ENCODE measurements at places on chromosomes 6 and 20. TPM values are rescaled to one million over a fixed set of nuclear protein-coding genes. Genes with fewer than 3 reads are reported as not detected.

The SLC44A4 gene
- total RNA-seq: 5.9 TPM

The PACSIN1 gene
- total RNA-seq: 0.74 TPM

The ZSCAN23 gene
- 0.98 TPM for total RNA-seq

The SOX4 gene
- 11.5 TPM for total RNA-seq

The RPS10 gene
- total RNA-seq: 2,671 TPM

DNA sequence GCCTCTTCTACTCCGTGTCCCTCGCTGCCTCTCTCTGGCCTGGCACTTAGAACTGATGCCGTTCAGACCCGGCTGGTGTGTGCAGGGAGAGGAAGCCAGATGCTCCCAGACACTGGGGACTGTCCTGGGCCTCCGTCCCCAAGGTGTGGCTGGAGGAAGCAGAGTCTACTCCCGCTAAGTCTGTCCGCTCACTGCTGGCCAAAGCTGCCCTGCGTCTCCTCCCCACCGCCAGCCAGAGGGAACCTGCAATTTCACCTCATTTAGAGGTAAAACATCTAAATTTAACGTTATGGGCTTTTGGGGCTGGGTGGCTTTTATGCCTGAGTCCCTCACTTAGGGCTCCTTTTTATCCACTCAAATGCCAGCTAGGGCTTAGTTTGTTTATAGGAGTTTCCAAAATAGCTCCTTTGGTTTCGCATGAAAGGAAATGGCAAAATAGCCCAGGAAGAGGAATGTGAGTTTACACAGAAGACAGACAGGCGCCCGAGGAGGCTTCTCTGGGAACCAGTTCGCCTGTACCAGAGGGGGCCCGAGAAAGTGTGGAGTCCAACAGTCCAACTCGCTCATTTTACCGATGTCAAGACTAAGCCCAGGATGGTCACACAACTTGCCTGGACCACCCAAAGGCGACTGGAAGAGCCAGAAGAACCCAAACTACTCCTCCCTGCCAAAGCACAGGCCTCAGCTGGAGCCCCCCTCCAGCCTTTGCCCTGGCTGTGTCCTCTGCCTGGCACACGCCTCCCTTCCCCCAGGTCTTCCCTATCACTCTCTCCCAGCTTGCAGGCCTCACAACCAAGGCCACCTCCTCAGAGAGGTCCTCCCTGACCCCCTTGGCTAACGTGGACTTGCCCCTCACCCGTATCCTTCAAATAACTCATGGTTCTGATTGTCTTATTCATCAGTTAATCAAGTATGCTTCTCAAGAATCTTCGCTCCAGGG lies 54.5 kb downstream of the RIPOR3 start:
- no peak for DNase-seq

GRCh38 chr20:47789764-47790579 lies 4.7 kb upstream of the SULF2 start:
- DNase-seq: no peak

GRCh38 chr6:2971420-2972218 lies at the start of gene SERPINB6:
Gene SERPINB6 (minus strand): TSS chr6:2971567. CDS start chr6:2959332, 12,235 bp downstream.
- no peak for DNase-seq

GRCh38 chr6:88636871-88637270 lies 326.5 kb downstream of the RNGTT start:
- no peak for DNase-seq

DNA sequence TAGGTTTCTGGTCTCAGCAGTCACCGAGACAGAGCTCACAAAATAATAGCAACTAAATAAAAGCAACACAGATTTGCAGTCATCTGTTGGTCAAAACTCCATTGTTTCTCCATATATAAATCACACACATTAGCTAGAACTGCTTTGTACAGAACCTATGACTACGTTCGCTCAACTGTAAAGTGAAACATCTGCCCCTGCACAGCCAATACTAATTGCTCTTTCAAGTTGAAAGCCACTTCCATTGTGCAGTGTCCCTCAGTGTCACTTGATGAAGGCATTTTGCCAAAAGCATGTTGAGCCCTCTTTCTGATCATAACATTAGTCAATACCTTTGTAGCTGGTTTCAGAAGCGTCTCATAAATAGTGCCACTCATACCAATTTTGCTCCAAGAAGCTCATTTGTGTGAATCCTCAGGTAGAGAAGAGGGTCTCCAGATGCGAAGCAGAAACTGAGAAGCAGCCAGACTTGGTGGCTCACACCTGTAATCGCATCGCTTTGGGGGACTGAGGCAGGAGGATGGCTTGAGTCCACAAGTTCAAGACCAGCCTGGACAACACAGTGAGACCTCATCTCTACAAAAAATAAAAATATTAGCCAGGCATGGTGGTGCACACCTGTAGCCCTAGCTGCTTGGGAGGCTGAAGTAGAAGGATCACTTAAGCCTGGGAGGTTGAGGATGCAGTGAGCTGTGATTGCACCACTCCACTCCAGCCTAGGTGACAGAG lies 68.9 kb downstream of the PERP start:
- no peak for DNase-seq

DNA sequence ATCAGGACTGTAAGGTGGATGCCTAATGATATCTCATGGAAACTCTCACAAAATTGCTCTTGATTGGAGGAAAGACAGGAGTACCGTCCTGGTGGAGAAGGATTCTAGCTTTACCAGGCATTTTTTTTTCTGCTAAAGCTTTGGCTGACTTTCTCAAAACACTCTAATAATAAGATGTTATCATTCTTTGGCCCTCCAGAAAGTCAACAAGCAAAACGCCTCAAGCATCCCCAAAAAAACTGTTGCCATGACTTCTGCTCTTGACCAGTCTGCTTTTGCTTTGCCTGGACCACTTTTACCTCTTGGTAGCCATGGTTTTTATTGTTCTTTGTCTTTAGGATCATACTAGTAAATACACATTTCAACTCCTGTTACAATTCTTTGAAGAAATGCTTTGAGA lies 55.5 kb upstream of the RUNX2 start:
- DNase-seq: no peak

- no peak for DNase-seq
These were observed 34.6 kb downstream of the SLC16A10 start for GRCh38 chr6:111121789-111122350.

DNA sequence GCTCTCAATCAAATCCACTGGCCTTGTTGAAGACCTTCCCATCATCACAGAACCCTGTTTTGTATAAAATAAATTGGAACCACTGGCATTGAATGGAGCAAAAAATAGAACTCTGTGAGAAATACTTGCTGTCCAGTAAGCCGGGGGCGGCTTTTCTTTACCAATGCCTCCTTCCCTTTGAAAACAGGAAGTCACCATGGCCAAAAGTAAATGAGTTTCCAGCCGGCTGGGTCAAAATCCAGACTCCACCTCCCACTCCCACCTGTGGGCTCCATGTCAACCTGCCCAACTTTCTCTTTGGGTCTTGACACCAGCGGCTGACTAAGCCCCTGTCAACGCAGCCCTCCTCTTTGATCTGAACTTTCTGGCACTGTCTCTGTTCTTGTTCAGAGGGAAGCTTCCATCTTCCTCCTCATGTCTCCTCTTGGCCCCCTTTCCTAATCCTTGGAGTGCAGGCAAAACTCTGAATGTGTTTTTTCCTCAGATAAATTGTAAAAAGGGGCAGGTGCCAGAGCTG lies 95.2 kb downstream of the TFAP2C start:
- DNase-seq: no peak

DNA sequence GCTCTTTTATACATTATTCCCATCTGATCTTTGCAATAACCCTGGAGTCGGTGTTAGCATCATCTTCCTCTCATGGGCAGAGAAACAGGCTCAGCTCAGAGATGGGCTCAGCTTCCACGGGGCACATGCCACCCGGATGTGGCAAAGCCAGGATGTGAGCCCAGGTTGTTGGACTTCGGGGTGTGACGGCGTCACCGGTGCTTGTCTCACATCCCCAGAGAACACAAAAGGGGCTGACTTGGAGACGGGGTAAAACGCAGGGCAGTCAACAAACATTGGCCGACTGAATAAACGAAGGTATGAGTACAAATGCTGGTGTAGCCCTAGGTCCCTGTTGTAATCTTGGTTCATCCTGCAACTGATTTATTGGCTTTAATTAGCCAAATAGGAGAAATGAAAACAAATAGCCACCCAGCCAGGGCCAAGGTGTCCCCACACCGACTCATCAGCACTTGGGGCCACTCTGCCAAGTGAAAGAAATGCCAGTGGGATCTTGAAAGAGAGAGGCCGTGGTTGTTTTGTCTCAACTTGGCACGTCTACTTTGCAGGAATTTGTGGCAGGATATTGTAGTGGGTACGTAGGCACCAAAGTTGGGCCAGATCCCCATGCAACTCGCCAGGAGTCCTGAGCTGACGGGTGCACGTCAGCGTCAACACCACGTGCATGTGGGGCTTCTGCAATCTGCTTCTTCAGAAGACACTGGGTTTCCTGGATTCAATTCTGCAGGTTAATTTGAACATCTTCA lies 42.8 kb downstream of the APCDD1L start:
- no peak for DNase-seq

DNA sequence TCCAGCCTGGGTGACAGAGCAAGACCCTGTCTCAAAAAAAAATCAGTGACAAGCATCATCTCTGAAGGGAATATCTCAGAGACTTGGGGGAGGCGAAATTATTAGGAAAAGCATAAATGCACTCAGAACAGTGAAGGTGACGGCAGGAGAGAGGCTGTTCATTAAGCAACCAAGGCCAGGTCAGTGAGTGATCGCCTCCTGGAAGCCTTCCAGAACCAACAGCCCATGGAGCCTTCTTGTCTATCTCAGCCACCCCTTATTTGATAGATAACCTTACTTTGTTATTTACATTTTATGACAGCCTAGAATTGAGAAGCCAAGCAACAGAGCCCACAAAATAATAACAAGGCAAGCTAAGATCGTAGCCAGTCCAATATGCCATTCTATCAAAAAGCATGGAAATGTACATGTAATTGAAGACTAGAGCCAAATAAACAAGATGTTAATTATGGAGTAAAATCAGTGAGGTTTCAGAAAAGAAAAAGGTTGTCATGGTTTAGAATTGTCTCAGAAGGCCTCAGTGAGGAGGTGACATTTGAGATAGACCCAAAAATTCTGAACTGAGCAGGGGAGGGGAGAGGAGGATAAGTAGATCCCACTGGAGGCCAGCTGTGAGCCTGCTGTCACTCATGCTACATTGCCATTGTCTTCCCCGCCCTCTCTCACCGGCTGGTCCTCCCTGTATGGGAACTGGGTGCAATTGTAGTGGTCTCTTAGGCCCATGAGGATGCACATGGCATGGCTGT lies 17.8 kb downstream of the BNIP5 start:
- no peak for DNase-seq

- no peak for DNase-seq
These were observed 105.4 kb upstream of the MCHR2 start for GRCh38 chr6:100099189-100100074.

GRCh38 chr6:87220997-87221396 lies 65.6 kb downstream of the ZNF292 start:
- no peak for DNase-seq

- no peak for DNase-seq
These were observed 66.0 kb upstream of the RIN2 start for GRCh38 chr20:19692100-19692499.

- no peak for DNase-seq
These were observed 1173.9 kb upstream of the CITED2 start for GRCh38 chr6:140548366-140548765.

DNA sequence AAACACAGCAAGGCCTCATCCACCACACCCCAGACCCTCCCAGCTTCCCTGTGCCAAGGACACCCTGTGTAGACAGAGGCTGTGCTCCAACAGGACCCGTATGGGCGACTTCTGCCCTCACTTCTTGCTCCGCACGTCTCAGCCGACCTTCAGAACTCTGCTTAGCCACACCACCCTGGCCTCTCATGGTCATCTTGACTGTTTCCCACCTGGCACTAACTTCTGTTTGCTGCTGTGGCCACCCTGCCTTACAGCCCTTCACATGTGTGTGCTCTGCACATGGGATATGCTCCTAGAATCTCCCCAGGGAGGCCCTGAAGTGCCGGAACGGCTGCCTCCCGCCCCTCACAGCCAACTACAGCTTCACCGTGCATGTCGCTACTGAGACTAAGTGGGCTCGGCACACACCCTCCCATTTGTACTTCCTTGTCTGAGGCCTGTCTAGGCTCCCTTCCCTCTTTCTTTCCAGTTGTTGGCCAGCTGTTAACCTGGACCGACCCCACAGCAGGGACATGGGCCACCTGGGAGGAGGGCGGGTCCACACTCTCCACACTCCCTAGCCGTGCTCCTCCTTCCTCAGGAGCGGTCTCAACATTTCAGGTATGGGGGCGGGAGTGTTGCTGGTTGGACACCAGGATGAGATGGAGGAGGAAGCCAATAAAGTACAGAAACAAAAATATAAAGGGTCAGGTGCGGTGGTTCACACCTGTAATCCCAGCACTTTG lies 69.6 kb downstream of the PYGB start:
- no peak for DNase-seq

DNA sequence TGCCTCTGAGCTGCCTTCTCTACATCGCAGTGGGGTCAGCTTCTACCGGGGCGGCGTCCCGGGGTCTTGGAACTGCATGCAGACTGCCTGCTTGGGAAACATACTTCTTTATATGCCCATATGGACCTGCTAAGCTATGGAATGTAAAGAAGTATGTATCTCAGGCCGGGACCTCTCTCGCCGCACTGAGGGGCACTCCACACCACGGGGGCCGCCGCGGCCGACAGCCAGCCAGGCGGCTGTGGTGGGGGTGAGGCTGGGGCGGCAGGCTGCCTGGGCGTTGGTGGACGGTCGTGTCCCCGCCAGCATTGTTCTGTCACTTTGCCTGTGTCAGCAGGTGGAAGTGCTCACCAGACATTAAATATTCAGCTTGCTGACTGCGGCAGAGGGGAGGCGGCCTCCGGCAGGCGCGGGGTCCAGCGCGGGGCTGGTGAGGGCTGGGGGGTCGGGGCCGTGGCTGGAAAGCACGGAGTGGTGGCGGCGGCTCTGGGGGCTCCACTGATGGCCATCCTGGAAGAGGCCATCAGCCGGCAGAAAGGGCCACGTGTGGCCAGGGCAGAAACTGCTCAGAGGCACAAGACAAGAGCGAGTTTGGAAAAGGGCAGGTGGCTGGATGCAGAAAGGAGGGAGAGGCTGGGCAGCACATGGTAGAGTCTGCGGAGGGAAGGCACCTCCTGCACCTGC lies 78.6 kb upstream of the GATA5 start:
- DNase-seq: no peak

GRCh38 chr6:149122850-149123821 lies 194.4 kb upstream of the TAB2 start:
- no peak for DNase-seq

GRCh38 chr6:37135835-37136694 lies 33.9 kb upstream of the PIM1 start:
- DNase-seq: no peak

GRCh38 chr20:35263532-35264341 lies 14.2 kb downstream of the MMP24OS start:
- DNase-seq: no peak

DNA sequence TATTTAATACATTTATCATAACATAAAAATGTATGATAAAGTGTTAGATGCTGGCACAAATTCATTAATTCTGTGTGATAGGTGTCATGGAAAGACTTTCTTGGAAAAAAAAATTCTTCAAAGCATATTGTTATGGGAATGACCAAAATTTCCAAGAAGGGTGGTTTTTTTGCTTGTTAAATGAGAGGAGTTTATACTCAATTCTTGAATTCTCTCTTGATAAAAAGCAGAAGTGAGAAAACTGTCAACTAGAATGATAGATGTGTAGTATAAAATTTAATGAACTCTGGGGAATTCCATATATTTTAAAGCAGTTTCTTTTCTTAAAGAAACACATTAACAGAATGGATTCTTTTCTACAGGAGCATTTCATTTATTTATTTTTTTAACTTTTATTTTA lies 62.0 kb upstream of the SNAP91 start:
- DNase-seq: no peak

All from vagina (tissue), 2 donors.